ENCODE measurements at places on chromosomes 11 and 22.

DNA sequence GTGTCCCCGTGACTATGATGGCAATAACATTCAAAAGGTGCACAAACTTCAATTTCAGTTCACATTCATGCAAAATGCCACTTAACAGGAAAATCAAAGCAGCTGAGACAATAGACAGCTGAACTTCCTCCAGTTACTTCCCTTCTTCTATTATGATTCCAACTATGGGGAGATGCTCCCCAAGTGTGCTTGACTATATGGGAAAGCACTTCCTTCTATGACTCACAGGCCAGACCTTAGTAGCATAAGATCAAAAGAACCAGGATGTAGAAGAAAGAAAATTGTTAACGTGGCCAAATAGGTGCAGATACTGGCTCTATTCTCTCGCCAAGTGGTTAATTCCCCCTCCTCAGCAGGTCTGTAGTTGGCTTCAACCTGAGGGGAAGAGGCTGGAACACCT, 7.8 kb upstream of the FAT3 start:
- DNase-seq = no peak

- DNase-seq = no peak
Observed at GRCh38 chr11:113862435-113862834, 12.9 kb downstream of the USP28 start.

DNA sequence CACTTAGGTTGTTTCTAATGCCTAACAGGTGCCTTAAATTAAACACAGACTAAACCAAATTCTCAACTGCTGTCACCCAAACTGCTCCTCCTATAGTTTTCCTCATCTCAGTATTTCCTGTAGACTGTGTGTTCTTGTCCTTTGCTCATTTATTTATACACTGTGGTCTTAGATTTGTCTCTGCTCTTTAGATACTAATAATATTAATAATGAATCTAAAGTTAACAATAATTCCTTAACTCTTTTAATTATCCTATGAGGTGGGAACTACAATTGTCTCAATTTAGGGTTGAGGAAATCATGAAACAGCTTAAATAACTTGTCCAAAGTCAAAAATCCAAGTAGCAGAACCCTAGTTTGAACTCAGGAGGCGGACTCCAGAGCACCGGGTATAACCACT, 43.9 kb upstream of the YPEL1 start:
- no peak for DNase-seq

DNA sequence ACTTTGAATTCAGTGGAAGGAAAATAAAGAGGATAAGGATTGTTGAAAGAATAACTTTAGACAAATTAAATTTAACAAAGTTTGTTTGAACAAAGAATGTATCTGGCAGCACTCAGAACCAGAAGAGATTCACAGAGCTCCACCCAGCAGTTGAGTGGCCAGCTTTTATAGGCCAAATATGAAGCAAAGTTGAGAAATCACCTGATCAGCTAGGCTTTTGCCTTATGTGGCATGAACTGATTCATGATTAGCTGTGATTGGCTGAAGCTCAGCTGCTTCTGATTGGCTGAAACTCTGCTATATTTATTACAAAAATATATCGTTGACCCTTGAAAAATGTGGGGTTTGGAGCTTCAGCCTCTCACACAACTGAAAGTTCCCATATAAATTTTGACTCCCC, 62.6 kb downstream of the PIWIL4 start:
- no peak for DNase-seq

GRCh38 chr11:1869427-1870325, 16.8 kb downstream of the LSP1 start:
- DNase-seq = no peak

GRCh38 chr11:442611-443081, 835 bp upstream of the ANO9 start:
- no peak for DNase-seq

- DNase-seq = peak; percentile 34
Observed at GRCh38 chr11:46237248-46238077, 40.0 kb upstream of the CREB3L1 start.

GRCh38 chr11:134731213-134731961, 319.3 kb upstream of the B3GAT1 start:
- DNase-seq = no peak

GRCh38 chr11:88529426-88529825, 191.9 kb upstream of the CTSC start:
- no peak for DNase-seq

- no peak for DNase-seq
Observed at GRCh38 chr11:75147875-75148263, 3.0 kb upstream of the SLCO2B1 start.

- no peak for DNase-seq
Observed at GRCh38 chr11:129731316-129731715, 84.3 kb upstream of the TMEM45B start.

- DNase-seq = no peak
Observed at GRCh38 chr11:40998920-40999319, 460.5 kb downstream of the LRRC4C start.
